ENCODE measurements at places on chromosomes 7 and 10.

- DNase-seq, result no peak
Measured at GRCh38 chr7:141928845-141929195, 12.6 kb downstream of the OR9A4 start.

- DNase-seq, result no peak
Measured at GRCh38 chr7:156002362-156003066, 190.3 kb upstream of the SHH start.

DNA sequence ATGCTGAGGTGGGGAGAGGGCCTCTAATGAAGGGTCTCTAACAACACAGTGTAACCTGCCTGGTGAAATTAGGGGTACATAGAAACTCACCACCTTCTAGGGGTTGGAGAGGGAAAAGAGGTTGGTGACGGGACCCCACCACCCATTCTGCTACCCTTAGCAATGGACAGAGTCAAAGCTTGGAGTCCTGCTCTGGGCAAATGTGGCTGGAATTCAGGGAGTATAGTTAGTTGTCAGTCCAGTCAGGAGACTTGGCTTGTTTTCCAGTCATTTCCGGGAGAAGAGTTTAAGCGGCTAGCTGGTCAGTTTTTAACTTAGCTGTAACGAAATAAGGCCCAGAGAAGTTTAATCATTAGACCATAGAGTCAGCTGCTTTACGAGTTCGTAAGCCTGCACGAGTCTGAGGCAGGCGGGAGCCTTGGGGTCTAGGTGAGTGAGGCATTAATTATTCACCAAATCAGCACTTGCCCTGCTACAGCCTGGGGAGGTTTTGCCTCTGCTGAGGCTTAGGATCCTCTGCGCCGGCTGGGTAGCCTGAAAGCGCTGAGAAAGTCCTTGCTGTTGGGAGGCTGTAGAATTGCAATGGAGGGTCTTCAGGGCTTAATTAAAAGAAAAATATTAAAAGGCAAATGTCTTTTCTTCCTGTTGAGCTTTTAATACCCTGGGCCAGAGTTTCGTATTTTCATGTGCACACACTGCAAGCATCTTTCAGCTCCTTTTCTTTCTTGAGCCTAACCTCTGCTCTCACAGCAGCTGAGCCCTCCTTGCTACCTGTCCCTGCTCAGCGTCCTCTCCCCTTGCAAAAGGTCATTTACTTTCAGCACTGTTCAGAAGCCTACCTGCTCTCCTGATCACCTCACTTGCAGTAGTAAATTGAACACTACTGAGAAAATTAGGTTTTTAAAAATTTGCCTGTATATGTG is 1.5 kb upstream of the LAMB1 start:
- DNase-seq, result no peak

DNA sequence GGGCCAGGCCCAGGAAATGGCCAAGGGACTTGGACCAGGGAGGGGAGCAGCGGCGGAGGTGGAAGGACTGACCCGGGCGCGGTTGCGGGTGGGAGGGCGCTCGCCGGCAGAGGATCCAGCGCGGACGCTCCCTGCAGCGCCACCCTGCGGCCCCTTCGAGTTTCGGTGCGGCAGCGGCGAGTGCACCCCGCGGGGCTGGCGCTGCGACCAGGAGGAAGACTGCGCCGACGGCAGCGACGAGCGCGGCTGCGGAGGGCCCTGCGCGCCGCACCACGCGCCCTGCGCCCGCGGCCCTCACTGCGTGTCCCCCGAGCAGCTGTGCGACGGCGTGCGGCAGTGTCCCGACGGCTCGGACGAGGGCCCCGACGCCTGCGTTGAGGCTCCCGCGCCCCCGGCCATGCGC is 16.8 kb upstream of the ZNF467 start:
- peak; percentile 70 for DNase-seq

GRCh38 chr7:30171766-30172447 is 37.1 kb downstream of the MTURN start:
- no peak for DNase-seq

DNA sequence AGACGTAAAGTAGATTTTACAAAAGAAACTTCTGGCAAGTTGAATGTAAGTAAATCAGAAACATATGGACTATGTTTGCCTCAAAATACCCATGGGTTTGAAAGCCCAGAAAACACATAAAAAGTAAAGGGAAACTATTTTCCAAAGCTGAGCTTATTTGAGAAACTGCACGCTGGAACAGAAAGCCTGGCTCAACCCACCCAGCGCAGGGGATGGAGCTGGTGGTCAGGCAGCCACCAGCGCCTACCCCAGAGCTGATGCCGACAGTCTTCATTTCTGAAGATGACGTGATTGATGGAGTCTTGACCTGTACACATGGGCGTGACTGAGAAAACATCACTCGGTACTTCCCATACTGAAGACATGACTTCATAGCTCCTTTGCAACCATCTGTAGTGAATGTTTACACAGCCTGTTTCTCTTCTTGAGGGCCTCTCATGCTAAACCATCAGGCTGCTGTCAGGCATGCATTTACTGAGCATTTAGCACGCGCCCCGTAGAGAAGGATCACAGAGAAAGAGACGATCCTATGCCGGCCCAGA is 232.6 kb upstream of the AUTS2 start:
- no peak for DNase-seq

GRCh38 chr7:51121931-51122425 is 194.6 kb downstream of the COBL start:
- DNase-seq, result no peak

DNA sequence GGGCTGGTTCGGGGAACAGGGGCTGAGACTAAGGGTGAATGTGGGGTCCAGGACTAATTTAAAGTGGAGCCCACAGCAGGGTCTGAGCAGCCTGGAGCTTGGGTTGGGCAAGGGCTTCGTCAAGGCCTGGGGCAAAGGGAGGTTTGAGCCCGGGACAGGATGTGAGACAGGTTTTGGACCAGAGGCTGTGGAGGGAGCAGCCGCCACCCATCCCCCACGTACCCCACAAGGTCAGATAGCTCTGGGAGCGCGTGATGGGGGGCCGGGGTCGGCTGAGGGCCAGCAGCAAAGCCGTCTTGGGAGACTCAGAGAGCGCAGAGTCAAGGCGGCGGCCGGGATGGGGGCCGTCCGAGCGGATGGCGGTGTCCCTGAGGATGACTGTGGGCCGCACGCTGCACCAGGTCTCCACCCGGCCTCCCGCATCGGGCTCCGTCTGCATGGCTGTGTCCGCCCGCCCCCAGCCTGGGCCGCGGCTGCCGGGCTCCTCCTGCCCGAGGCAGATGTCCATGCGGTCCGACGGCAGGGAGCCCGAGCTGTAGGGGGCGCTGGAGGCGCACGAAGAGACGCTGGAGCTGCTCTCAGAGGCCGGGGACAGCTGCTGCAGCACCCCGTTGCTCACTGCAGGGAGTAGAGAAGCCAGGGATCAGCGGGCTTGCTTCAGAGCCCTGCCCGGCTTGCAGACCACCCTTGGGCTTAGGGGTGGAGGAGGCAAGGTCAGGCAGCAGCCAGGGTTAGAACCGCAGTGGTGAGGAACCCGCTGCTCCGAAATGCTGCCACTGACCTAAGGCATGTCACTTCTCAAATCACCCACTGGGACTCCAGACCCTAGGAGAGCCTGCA is 12.1 kb downstream of the PDZD7 start:
- peak; percentile 88 for DNase-seq

DNA sequence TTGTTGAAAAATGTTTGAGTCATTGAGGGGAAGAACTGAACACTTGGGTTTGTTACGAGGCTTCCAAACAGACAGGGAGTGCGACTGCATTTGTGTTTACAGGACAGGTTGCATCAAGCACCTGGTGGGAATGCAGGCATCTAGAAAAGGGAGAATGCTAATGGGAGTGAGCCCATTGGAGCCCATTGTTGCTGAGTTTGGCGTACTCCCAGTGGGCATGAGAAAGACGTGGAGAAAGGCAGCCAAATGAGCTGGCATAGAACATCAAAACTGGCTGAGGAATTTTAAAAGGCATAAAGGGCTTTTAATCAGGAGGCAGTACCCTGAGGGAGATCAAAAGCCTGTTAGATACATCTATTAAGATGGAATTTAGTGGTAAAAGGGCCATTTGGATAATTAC is 171.6 kb upstream of the NPSR1 start:
- DNase-seq, result no peak

GRCh38 chr7:147803606-147804005 is 787.0 kb upstream of the C7orf33 start:
- peak; percentile 67 for DNase-seq

GRCh38 chr7:140778975-140779374 is 82.5 kb downstream of the NDUFB2 start:
- no peak for DNase-seq

DNA sequence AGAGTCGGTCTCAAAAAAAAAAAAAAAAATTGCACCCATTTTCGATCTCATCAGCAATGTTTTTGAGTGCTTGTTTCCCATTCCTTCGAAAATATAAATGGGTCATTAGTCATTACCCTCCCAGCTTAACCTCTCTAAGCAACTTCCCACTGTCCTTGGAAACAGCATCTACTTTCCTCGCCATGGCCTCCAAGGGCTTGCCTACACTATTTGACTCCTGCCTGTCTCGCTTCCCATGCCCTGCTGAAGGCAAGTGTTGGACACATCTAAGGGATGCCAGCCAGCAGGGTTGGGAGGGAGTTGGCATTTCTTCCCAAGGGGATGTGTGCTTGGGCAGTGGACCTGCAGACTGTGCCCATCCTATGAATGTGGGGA is 12.7 kb upstream of the RHBDD2 start:
- DNase-seq, result no peak

DNA sequence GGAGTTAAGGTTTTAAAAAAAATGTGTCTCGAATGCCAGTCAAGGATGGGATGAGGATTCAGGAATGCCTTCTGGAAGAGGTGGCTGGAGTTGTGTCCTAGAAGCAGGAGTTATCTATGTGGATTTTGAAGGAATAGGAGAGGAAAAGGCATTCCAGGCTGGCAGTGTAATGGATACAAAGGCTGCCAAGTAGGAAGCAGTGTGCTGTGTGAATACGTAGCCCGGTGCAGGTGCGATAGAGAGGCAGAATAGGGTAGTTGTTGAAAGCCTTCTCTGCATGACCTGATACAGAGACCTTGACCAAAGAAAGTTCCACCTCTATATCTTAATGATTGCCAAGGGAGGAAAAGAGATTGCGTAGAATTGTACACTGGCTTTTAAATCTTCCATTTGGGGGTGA is 128.1 kb upstream of the ITGB1 start:
- no peak for DNase-seq

- DNase-seq, result peak; percentile 84
Measured at GRCh38 chr7:151310578-151310977, 31.0 kb upstream of the NUB1 start.

GRCh38 chr10:50613150-50613549 is 10.6 kb downstream of the SGMS1 start:
- no peak for DNase-seq

GRCh38 chr7:69631131-69631530 is 32.9 kb downstream of the AUTS2 start:
- no peak for DNase-seq

DNA sequence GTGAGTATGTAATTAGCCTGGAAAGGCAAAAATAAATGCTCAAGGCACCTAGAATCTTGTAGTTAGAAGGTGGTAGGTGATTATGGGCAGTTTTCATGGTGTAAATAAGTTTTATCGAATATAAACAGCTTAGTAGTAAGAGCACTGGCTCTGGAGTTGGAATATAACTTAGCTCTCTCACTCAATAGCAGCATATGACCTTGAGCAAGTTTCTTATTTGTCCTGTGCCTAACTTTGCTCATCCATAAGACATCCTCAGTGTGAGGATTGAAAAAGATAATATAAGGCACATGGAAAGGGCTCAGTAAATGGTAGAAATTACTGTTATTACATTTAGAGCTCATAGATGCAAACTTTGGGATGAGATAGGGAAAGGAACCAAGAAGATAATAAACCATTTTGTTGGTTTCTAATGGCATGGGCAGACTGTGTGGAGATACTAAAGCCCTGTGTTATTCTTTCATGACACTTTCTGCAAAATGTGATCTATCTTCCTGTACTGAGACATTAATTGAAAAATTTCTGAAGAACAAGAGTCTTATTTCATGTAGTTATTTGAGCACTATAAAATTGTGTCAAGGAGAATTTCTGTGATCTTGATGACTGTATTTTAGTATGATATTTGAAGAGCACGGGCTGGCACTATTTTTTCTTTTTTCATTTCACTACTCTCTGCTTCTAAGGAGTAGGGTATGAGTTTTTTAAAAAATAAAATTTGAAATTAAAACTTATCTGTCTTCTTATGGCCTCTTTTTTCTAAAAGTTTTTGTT is 3.1 kb downstream of the SLK start:
- peak; percentile 27 for DNase-seq

DNA sequence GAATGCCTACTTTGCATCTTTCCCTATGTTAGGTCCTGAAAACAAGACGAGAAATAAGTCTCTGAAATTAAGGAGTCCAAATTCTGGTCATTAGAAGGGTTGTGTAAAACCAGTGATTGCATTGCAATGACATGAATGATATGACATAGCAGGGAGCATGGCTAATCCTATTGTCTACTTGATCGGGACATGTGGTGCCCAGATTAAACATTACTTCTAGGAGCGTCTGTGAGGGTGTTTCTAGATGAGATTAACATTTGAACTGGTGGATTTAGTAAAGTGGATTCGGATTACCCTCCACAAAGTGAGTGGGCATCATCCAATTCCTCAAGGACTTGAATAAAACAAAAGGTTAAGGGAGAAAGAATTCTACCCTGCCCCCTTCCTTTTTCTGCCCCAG is 434.9 kb upstream of the KLF6 start:
- DNase-seq, result no peak

- no peak for DNase-seq
Measured at GRCh38 chr7:31214751-31215150, 125.8 kb downstream of the NEUROD6 start.

DNA sequence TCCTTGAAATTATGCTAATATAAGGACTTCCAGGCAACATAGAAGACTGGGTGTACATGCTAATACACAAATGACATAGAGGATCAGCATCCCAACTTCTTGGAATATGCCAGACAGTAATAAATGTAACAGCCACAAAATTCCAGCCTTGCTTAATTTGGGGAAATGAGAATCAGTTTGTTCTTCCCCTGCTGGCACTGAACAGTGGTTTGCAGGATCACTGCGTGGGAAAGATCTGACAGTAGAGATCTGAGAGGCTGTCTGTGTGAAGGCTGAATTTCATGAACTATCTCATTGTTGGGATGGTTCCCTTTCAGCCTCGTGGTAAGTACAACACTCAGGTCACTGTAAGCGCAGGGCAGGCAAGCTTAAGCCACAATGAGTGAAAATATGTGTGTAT is 1078.0 kb downstream of the LRMDA start:
- DNase-seq, result no peak

DNA sequence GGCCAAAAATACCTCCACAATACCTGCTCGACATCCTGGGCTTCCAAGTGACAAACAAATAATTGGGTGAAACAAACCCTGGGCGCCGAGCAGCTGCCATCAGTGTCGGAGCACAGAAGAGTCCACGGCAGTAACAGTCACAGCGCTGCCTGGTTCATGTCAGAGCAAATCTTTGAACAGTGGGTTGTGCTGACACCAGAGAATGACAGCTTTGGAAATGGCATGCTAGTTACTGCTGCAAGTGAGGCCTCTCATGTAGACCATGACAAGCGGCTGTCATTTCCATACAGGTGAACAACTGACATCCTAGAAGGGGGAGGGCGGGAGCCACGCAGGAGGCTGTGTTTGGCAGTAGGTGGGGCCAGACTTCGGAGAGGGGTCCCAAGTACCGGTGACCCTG is 420.5 kb upstream of the GALNT17 start:
- DNase-seq, result no peak

All from hematopoietic multipotent progenitor cell treated with erythropoietin and hydrocortisone succinate and interleukin-3 and kit ligand, for 6 days (in vitro differentiated cells).